Femur (tissue), 1 donor: ENCODE measurements at places on chromosomes 1 and 21.

DNA sequence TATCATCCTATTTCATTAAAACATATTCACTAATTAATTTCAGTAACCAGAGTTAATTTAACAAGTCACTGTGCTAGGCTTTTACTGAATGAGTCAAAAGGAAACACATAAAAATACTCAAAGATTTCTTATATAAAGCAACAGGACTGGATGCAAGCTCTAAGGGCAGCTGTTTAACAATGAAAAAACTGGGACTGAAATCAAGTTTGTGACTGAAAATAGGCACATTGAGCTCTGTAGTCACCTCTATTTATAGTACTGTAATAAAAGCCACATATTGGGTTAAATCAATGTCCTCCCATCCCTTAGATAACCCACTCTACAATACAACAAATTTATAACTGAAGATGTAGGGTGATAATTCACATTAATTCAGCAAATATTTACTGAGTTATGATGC lies 52.4 kb downstream of the SMYD3 start:
- DNase-seq: no peak

DNA sequence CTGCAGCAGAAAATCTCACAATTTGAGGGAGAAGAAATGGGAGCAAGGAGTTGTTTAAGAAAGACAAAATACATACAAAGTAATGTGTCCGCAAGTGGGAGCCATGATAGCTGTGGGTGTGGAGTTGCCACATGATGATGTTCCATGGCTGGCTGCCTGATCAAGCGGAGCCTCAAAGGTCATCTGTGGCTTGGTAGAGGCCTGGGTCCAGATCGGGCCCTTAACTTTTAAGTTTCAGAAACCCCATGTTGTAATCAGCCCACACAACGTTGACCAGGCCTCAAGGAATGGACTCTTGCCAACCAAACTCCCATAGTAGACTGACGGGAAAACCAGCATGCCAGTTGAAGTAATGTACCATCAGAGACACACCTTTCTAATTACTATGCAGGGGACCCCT lies 64.7 kb upstream of the ANGPTL1 start:
- DNase-seq: no peak

DNA sequence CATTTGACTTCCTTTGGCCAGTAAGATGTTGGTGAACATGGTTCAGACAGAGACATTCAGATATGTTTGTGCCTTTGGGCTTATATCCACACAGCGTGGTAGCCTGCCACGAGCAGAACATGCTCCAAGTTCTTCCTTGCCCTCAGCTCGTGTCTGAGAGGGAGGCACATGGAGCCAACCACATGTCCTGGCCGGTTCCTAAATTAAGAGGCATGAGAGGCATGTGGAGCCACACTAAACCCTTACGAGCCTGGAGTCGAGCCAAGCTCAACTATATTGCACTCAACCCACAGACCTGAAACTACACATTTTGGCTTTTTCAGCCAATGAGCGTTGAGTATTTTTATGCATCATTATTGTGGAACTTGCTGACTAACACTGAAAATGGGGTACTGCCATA lies 133.7 kb upstream of the KCNK1 start:
- DNase-seq: peak; percentile 35

DNA sequence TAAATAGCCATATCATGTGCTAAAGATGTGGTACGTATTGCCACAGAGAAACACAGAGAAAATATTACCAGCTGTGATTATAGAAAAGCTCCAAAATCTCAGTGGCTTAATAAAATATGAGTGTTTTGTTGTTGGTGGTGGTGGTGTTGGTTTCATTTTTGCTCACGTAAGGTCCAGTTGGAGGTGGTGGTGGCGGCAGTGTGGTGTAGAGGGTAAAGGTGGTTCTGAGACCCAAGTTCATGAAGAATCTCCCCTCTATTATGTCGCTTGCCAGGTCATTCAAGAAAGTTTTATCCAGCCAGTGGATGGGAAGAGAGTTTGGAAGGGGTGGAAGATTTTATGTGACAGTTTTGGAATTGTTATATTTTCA lies 217.6 kb upstream of the SAMSN1 start:
- no peak for DNase-seq

DNA sequence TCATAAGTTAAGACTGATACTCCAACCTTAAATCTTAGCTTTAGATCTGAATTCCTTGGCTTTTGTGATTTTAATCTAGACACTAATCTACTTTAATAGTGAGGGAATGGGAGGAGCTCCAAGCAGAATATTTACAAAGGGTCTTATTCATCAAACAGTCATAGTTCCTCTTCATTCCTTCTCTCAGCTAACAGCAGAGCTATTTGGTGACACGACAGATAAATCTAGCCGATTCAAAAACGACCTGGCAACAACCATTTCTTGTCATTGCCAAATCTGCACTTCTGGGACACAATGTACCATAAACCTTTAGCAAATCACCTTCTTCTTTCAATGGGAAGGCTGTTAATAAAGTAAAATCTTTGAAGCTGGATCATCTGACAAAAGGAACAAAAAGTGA lies 52.8 kb upstream of the FOXD3 start:
- no peak for DNase-seq

- no peak for DNase-seq
These were observed 34.3 kb upstream of the TTC4 start for GRCh38 chr1:54681358-54681757.

DNA sequence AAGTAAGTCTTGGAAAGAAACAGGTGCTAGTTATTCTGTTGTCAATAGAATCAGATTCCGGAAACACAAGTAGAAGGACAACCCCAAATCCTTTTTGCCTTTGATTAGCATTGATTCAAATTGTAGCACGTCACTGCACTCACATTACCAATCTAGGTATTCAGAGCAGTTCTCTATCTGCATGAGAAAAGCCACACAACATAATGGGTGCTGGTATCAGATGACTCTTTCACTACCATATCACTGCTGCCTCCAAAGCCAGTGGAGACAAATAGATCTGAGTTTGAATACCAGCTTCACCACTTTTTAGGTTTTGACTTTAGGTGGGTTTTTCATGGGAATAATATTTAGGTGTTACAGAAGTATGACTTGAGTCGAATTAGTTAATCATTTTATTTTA lies 38.9 kb downstream of the RTCA start:
- DNase-seq: no peak

DNA sequence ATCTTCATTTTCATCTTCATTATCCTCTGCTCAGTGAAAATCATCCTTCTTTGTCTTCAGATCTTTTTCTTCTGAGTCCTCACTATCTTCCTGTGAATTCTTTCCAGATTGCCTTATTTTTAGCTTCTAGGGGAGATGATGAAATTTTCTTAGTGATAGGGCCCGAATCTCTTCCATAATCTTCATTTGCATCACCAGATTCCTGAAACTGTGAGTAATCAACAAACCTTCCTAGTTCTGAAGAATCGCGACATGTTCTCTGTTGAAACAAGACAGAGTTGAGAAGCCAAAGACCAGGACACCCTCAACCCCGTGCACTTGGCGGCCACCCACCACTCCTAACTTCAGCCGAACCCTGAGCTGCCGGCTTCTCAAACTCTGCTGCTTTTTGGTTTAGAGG lies 92.8 kb upstream of the CDC42BPA start:
- DNase-seq: no peak

GRCh38 chr1:119329541-119330461 lies 38.8 kb upstream of the HAO2 start:
- no peak for DNase-seq

DNA sequence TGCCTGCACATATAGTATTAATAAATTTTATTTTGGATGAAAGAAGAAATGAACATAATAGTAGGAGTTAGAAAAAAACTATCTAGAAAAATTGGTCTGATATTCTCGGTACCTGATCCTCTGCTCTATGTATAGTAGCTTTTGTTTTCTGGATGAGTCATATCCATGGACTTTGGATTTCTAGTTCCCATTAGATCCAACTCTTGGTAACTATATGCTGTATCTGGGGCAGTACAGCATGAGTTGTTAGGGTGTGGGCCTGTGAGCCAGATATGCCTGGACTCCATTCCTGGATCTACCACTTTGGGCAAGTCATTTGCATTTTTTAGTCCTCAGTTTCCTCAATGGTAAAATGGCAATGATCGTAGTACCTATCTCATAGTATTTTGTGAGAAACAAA lies 372.2 kb upstream of the PKN2 start:
- no peak for DNase-seq

DNA sequence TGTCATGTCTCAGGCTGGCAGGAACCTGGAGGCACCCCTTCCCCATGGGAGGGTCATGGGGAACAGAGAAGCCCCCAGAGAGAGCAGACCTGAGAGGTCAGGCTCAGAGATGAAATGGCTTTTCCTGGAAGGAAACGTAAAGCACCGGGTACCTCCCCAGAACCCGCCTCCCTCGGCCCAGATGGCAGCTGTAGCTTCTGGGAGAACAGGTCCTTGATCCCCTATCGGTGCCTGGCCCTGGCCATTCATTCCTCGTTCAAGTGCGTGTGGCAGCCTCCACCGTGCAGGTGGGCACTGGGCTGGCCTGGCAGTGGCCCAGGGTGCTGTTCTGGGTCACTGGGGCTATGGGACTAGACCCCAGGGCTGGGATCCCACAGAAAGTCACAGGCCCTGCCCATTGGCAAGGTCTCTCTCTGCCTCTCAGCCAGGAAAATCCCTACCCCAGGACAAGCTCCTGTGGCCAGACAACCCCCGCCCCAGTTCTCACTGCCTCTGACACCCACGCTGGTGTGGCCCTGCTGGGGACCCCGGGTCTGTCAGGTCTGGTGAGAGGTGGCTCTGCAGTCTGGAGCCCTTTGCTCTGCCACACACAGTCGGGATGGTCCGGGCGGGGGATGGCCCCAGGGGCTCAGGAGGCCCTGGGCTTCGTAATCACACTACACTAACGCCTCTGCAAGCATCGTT lies 183.2 kb upstream of the VAMP3 start:
- DNase-seq: no peak

DNA sequence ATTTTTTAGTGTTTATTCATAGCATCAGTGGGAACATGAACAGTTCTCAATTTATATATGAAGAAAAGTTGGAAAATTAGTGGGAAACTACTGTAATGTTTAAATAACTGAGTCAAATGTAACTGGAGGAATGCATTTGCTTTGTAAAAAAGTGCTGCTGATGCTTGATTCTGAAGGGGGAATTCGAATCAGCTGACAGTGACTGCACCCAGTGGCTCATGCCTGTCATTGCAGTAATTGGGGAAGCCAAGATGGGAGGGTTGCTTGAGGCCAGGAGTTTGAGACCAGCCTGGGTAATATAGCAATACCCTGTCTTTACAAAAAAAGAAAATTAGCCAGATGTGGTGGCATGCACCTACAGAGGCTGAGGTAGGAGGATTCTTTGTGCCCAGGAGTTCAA lies 398.4 kb downstream of the ZP4 start:
- no peak for DNase-seq

DNA sequence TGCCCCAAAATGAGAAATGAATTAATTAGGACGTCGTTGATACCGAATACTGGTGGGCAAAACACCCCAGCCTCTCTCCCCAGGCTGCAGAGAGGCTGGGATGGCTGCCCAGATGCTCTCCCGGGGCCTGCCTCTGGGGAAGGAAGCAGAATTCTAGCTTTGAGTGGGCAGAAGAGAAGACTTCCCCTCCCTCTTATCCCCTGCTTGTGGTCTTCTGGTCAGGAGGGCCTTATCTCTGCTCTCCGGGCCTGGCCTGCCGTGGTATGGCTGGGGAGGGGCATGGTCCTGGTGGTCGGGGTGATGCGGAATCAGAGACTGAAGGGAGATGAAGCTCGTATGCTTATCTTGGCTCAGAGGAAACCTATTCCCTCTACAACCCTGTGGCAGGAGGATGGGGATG lies 9.8 kb upstream of the CSF3R start:
- DNase-seq: no peak

GRCh38 chr1:172581273-172581672 lies 48.3 kb downstream of the SUCO start:
- no peak for DNase-seq

- no peak for DNase-seq
These were observed 10.3 kb downstream of the ERRFI1 start for GRCh38 chr1:8015809-8016165.

GRCh38 chr1:62687903-62688686 lies at the start of gene DOCK7:
Gene DOCK7 (minus strand): TSS chr1:62688386. CDS start chr1:62688264, 122 bp downstream.
- DNase-seq: peak; percentile 85

- no peak for DNase-seq
These were observed 102.6 kb downstream of the APP start for GRCh38 chr21:26067836-26068594.

- no peak for DNase-seq
These were observed 63.0 kb downstream of the RAP1GAP start for GRCh38 chr1:21605964-21606705.

DNA sequence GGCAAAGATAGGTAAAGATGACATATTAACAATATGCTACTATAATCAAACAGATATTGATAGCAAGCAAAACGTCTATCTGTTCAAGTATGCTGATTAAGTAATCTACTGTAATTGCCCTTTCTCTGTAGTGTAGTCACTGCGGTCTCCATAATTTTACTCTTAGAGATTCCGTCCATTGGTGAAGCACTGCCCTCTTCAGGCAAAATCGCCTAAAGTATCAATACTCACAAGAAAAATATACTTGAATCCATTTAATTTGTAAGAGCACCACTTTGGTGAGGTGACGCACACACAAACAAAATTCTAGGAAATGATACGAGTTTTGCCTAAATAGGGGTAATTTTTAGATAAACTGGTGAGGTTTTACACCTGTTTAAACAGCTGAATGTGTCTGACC lies 434.6 kb upstream of the CHRM3 start:
- peak; percentile 23 for DNase-seq

- no peak for DNase-seq
These were observed 57.8 kb downstream of the LPAR3 start for GRCh38 chr1:84835169-84835568.

DNA sequence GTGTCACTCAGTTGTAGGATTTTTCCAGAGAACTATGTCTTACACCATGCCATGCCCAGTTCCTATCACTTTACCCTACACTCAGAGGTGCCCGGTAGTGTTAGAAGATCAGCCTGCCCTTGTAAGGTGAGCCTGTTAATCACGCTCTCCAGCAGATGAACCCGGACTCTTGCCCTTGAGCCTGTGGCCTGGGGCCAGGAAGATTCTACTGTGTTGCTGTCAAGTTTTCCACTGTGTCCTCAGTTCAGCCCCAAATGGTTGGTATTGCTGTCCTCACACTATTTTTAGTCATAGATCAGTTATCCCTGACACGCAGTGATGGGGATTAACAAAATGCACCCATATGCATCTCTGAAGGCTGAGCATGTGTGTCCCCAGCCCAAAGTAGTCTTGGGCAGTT lies 105.0 kb upstream of the SPAG17 start:
- DNase-seq: peak; percentile 68

DNA sequence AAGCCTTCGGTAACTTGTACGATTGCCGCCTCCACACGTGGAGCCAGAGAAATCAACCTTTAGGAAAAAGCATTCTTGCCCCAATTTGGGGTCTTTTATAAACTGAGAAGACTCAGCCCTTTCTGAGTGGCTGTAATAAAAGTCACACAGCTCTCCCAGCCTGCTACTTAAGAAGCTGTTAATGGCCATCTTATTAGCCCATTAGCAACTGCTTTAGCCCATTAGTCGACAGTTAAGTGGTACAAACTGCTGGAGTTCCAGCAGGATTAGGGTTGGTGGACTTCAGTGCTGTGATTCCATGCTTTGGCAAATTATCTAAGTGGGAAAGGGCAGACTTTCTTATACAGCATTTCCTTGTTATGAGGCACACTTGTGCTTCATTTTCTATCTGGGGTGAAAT lies 461.3 kb downstream of the RPS6KC1 start:
- DNase-seq: no peak

GRCh38 chr1:60867782-60868181 lies 214.6 kb upstream of the NFIA start:
- no peak for DNase-seq

GRCh38 chr1:95951371-95952102 lies 717.5 kb downstream of the RWDD3 start:
- no peak for DNase-seq

- no peak for DNase-seq
These were observed 28.1 kb downstream of the SFPQ start for GRCh38 chr1:35164893-35165292.

- DNase-seq: peak; percentile 96
These were observed 139.9 kb downstream of the DHRS3 start for GRCh38 chr1:12477936-12478611.
